ENCODE measurements at places on chromosomes 3 and 15. TPM values are rescaled to one million over a fixed set of nuclear protein-coding genes. Genes with fewer than 3 reads are reported as not detected.

DNA sequence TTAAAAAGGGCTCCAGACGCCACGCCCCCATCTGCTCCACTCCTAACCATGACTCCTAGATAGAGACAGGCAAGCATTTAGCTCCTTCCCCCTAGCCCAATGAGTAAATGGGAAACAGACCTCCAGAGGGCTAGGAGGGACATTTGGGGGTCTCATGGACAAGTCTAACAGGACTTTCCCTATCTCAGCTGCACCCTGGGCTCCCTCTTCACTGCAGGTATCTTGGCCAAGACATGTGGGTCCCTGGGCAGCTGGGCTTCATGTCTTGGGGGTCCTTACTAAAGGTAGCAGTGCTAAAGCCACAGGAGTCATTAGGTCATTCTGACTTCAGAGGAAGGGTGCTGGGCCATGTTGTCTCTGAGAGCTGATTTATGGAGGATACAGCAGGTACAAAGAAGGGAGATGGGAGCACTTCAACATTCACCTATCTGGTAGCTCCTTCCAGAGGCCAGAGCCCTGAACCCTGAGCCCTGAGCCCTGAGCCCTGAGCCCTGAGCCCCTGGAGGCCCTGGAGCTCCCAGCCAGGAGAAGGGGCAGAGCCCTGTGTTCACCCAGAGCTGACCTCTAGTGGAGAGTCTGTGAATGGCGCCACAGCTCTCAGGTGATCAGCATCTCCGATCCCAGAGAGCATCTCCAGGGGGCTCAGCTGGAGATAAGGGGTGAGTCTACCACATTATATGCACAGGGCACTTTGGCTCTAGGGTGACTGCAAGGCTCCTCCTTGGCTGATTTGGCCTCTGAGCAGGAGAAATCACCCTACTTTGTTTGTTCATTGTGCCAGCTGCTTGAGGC lies 40.1 kb upstream of the EPHB1 start:
- no peak for DNase-seq

PLSCR5 gene
- not detected for total RNA-seq

RPS27L gene
- total RNA-seq: 45.9 TPM

IL17RE gene
- 3.1 TPM for total RNA-seq

GPR27 gene
- 0.30 TPM for total RNA-seq

DNA sequence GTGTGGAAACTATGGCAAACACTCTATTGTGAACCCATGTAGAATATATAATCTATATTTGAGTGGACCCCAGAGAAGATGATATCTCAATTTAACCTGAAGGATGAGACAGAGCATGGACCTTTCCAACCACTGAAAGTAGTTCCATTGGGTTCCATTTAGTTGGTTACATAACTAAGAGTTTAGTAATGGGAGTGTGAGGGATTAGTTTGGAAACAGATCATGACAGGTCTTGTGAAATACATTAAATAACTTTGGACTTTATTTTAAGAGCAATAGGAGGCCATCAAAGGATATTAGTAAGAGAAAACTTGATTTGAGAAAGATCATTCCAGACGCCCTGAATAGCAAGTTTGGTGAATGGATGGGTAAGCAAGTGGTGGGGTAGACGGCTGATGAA lies 487.2 kb upstream of the ROBO2 start:
- DNase-seq: no peak

ULK4 gene
- total RNA-seq: 11.9 TPM

DNA sequence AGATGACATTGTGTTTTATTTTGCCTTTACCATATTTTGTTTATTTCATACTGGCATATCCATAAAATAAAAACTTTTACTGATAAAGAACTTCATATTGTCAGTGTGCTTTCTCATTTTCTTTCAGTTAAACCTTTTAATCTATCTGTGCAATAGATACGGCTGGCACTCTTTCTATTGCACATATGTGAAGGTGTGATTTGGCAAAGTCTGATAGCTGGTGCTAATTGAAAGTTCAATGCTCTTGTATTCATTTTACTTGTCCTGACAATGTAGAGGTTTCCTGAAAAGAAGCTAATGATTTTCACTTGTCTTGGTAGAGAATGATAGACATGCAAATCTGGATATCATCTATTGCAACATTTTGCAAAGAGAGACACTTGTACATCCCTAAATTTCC lies 467.0 kb downstream of the NSUN3 start:
- no peak for DNase-seq

GRCh38 chr3:145698250-145698649 lies 462.7 kb downstream of the PLOD2 start:
- DNase-seq: no peak

- DNase-seq: no peak
Observed at GRCh38 chr3:11604139-11604892, 39.4 kb downstream of the VGLL4 start.

DNA sequence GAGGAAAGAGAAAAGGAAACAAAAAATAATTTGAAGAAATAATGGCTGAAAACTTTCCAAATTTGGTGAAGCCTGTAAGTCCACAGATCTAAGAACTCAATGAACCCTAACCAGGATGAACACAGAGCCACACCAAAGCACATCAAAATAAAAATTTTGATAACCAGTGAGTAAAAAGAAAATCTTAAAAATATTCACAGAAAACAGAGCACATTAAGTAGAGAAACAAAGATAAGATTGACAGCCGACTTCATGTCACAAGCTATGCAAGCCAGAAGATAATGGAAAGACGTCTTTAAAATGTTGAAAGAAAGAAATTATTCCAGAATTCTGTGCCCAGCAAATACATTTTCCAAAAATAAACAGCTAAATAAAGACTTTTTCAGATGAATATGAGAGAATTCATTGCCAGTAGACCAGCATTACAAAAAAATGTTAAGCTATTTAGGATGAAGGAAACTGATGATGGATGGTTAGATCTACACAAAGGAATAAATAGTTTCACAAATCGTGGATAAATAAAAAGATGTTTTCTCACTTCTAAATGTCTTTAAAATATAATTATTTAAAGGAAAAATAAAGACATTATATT lies 140.2 kb upstream of the SKOR1 start:
- DNase-seq: no peak

GRCh38 chr3:2236203-2236602 lies 137.5 kb downstream of the CNTN4 start:
- no peak for DNase-seq

DNA sequence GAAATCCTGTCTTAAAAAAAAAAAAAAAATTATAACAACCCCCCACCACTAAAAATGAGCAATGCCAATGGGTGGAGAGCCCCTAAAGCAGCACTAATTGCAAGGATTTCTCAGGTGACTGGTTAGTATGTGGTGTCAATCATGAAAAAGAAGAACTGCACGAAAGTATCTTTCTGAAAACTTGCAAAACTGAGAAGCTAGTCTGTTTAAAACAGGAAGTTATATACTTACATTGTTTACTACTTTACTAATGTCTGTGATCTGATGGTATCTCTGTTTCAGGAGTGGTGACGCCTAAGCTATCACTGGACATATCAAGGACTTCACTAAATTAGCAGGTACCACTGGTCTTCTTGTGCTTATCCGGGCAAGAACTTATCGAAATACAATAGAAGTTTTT lies at the start of gene CCR3:
TSS of gene CCR3 (plus strand) at position 341 of the 400 bp plus-strand sequence. CDS start 22,699 bp downstream, outside the sequence.
- DNase-seq: no peak

KIF9 gene
- total RNA-seq: 12.2 TPM

DNA sequence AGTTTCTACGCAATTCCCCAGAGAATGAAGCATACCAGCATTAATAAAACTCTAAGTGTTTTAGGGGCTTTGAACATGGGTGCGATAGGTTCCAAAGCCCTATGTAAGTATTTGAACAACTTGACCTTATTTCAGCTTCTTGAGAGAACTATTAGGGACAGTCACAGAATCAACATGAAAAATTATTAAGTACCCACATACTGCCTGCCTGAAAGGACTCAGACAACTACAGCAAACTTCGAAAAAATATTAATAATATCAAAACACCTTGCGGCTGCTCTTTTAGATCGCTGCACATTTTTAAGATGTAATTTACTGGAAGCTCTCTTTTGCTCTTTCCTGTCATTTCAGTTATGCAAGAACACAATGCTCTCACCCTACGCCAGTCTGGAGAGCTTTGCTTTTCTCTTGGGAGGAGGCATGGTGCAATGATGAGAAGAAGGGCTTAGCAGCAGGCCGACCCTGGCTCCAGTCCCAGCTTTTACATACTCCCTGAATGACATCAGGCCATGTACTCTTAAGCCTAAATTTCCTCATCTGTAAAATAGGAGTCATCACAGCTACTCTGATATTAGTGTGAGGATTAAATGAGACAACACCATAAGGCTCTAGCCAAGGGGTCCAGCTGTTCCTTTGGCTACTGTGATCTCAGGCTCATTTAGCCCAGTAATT lies 640.7 kb downstream of the FHIT start:
- no peak for DNase-seq

DNA sequence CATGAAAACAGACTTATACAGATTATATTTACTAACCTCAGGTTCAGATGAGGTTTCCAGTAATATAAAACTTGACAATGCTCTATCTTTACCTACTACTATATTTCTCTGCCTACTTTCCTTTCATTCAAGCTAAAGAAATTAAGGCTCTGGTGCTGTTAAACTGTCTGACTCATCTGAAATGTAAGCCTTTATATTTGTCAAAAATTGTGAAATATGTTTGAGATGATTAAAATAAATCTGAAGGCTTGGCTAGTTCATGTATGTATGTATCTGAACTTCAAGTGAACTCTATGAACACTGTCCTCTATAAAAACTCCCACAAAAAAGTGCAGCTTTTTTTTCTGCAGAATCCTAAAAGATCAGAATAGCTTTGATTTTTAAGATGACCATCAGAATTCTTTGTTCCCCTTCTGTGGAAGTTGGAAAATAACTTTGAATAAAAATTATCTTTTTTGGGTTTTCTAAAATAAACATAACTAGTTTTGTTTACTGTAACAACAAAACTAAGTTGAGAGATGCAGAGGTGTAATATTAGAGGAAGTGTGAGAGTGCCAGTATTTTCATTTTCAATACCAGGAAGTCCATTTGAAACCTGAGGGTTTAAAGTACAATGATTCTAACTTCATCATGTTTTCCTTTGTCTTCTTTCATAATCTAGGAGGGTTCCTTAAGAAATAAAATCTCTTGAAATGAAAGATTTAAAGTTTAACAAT lies 42.2 kb downstream of the ILDR1 start:
- no peak for DNase-seq

GRCh38 chr3:81105789-81106488 lies 655.5 kb downstream of the GBE1 start:
- DNase-seq: no peak

DNA sequence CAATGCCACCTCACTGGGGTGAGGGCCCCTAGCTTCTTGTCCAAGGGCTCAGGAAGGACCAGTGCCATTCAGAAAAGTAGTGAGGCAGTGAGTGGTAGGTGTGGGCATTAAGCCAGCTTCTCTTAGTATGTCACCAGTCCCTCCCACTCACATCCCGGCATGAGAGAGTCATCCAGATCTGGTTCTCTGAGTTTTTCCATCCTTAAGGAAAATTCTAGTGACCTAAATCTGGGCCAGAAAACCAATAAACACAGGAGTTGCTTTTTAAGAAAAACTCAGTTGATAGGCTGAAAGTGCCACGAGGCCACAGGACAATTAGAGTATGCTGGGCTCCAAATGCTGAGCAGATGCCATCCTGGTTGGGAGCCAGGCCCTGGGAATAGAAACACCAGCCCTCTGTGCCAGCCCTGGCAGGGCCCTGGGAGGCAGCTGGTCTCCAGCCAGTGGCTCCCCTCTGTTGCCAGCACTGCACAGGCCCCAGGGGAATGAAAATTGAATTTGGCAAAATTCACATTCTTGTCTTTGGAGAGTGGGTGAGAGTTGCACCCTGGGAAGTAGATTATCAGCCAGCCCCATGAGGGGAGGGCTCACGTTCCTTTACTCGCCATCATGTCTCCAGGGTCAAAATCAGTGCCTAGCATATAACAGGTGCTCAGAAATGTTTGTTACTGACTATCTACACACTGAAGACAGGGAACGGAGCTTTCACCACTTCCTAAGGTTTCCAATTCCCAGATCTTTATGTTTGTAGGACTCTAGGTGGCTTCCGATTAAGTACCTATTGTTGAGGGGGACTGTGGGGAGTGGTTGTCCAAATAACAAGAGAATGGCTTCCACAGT lies 52.8 kb downstream of the FAM43A start:
- no peak for DNase-seq

C2CD4B gene
- total RNA-seq: not detected

DNA sequence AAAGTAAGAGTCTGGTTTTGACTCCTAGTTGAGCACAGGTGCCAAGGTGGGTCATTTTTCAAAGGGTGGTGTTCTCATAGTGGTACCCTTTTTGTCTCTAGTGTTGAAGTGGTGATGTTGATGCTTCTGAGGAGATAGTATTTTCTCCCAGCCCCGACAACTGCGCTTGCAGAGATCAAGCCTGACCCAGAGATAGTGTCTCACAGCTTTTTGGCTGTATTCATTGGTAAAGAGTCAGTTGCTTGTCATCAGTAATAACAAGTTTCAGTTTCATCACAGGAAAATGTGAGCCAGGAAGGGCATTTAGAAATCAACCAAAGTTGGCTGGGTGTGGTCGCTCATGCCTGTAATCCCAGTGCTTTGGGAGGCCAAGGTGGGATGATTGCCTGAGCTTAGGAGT lies 139.3 kb downstream of the NFKBIZ start:
- no peak for DNase-seq

- DNase-seq: no peak
Observed at GRCh38 chr3:140574375-140574774, 103.5 kb upstream of the TRIM42 start.

Data from CD8-positive, alpha-beta T cell (primary cell).